Stimulated activated CD8-positive, alpha-beta memory T cell treated with anti-CD3 and anti-CD28 coated beads, Interleukin-4, amount 100 ng/mL, for 4 hours (primary cell): ENCODE measurements at places on chromosomes 6 and 20.

GRCh38 chr6:69289689-69290495 is 506.9 kb downstream of the LMBRD1 start:
- no peak for DNase-seq

- DNase-seq, result no peak
Observed at GRCh38 chr6:43493230-43493629, 15.9 kb downstream of the TJAP1 start.

DNA sequence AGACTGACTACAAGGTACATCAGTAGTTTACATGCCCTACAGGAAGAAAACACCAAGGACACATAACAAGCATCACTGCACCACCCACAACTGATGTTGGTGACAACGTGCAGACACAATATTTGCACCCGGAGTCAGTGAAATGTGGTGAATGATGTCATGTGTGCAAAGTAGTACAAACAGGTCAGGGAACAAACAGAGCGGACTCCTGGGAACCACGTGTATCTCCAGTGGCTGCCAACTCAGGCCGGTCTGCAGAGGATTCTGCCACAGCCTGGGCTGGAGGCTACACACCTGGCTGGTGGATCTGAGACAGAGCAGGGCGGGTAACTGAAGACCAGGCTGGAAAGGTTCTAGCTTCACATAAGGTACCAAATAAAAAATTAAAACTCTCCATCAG is 28.2 kb upstream of the RPS6KA2 start:
- no peak for DNase-seq

GRCh38 chr6:158460602-158461169 is 99.2 kb upstream of the TMEM181 start:
- no peak for DNase-seq

DNA sequence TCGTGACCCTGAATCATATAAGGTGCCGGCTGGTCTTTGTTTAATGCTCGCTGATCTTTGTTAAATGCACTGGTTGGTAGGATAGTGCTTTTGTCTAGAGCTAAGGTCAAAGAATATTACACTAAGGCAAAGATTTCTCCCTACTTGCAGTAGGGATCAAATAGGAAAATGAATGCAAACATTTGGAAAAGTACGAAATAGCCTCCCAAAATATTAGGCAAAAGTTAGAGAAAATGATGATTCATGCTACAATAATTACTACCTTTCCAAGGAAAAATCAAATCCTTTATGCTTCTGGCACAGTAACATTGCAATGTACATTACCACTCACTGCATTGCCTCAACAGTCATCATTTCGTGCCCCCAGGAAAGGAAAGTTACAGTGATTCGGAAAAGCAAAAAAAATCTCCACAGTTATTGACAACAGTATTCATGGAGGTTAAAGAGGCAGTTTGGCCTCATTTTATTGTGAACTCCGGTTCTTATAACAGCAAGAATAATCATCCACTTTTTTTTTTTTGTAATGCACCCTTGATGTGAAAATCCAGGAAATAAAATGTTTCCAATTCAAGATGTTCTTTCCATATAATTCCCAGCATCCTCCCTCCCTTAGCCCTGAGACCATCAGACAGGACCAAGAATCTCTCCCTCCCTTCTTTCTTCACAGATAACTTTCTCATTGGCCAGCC is 61.7 kb upstream of the ZMYND8 start:
- no peak for DNase-seq

GRCh38 chr6:84280639-84281038 is 53.2 kb upstream of the CEP162 start:
- DNase-seq, result no peak

- DNase-seq, result no peak
Observed at GRCh38 chr6:24340998-24341938, 16.6 kb downstream of the DCDC2 start.

DNA sequence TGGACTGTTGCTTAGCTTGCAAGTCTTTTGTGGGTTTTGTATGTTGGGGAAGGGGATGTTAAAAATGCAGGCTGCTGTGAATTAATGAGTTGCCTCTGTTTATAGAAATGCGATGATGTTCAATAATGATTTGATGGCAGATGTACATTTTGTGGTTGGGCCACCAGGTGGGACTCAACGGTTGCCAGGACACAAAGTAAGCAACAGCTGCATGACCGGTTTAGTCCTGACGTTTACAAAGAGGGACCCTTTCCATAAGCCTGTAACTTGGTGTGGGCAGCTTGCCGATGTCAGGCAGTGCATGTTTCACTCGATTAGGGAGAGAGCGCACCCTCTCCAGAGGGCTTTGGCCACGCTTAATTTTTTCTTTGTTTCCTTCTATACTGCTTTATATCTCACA is 1.3 kb downstream of the BTBD3 start:
- DNase-seq, result no peak

DNA sequence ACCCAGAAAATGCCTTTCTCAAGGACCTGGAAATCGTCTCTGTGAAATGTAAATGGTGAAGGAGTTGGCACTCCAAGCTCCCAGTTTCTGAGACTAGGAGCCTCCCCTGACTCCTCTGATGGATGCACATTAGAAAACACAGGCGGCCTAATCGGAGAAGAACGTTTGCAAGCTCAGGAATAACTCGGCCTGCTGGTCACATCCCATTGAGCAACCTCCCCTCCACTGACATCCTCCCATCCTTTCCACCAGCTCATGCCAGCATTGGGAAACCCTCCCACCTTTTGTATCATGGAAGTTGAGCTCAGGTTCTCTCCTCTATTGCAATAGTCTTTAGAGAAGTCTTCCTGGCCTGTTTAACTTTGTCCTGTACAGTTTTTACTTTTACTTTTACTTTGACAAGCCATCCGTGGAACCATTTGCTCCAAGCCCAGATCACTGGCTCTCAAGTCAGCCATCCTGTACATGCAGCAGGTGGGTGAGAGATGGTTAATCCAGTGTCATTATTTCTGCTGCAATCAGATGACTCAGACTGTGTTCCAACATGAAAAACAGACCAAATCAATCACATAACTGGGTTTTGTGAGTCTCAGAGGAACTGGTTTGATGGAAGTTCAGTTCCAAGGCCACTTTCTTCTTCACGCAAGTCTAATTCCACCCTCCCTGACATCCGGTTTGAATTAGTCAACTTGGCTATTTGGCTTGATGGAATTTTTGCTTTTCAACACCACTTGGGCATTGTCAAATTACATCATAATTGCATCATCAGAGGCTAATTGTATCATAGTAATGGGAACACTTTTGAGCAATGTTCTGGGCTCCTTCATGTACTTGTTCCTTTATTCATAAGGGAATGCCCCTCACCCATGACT is 619.4 kb upstream of the CDH4 start:
- no peak for DNase-seq

GRCh38 chr6:37779902-37780628 is 39.5 kb upstream of the ZFAND3 start:
- no peak for DNase-seq

DNA sequence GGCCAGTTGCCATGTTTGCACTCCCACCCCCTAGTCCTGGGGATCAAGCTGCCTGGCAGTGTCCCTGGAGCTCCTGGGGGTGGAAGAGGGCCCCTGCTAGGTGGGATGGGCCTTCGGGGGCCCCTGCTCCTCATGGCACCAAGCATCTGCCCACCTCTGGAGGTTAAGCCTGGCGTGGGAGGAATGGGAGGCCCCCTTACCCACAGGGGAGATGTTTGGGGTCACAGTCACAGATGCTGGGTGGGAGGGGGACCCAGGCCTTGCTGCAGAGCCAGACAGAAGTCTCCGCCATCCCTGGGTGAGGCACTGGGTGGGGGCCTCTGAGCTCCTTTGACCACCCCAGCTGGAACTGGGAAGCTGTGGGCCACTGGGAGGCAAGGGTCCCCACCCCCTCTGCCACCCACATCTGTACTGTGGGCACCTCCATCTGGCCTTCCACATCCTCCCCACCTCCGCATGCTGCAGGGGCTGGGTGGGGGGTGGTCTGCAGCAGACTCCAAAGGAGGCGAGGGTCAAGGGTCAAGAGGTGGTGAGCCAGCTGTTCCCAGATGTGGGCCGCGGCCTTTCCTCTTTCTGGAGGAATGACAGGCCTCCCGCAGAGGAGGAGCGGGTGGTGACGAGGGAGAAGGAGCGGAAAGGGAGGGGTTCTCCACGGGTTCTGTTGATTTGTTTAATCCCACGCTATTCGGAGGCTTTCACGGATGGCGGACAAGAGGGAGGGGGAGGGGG is 41.5 kb downstream of the YTHDF1 start:
- no peak for DNase-seq

DNA sequence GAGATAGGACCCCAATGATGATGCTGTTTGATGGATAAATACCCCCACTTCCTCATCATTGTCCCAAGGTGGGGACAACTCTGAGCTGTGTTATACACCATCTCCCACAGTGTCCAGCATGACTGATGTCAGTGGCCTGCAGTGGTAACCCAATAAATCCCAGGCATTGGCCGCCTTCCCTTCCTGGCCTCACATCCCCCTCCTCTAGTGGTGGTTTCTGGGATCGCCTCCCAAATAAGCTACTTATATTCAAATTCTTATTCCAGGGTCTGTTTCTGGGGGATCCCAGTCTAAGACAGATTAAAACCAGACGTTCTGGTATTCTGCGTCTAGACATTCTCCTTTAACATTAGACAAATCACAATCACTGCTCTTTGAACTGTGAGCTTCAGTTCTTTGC is 90.6 kb downstream of the SCP2D1 start:
- DNase-seq, result no peak

DNA sequence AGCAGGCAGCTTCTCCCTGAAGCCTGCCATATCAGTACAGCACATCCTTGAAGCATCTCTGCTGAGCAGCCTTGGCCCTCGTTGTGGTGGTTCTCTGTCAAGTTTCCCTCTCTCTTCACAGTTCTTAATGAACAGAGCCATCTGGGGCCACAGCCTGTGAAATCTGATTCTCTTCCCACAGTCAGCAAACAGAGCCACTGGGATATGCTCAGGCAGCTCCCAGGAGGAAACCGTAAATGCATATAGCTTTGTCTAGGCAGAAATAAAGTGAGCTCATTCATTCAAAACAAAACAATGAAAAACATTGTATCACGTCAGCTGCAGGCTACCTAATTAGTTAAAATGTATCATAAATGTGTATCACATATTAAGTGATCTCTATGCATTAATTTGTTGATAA is 80.3 kb downstream of the TBC1D7 start:
- DNase-seq, result no peak

DNA sequence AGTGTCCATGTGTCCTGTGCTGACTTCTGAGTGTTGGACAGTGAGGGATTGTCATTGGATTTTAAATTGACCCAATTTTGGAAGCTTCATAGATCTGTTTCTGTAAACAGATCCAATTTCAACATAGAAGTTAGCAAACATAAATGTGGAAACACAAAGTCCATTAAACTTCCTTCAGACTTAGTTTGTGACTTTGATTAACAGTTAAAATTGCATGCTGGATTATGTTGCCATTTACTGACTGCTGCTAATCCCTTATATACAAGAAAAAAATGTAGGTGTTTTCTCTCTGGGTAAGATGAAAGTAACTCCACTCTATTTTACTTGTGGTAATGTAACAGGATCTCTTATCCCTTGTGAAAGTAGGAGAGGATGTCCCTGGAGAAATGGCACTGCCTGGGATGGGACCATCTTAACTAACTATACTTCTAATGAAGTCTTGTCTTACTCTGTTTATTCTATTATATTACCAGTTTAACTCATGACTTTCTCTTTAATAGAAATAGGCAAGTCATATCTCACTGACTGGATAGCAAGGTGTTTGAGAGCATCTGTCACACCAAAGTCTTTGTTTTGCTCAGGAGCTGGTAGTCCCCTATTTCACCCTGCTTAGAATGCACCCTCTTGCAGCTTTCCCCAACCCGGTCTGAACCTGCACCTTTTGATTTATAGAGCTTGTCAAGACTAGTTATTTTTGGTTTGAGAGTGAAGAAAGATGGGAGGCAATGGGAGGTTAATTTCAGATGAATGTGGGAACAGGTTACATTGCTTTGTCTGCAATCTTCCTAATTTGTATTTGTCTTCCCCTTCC is 7.2 kb downstream of the TPX2 start:
- no peak for DNase-seq

DNA sequence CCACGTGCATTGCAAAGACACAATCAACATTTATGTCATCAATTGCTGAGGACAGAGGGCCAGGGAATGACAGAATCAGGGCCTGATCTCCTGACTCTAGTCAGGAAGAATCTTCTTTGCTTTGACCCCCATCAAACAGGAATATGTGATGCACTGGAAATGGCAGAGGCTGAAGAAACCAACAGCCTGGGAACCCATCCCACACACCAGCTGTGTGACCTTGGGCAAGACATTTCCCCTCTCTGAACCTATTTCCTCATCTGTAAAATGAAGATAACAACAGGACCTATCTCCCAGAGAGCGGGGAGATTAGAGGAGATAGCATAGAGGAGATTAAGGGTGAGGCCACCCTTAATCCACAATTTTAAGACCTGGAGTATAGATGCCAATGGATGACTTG is 1.5 kb downstream of the HNF4A start:
- DNase-seq, result no peak
